ENCODE measurements at places on chromosomes 1 and 21.

- no peak for DNase-seq
These were observed 20.2 kb upstream of the SDC3 start for GRCh38 chr1:30928789-30929134.

GRCh38 chr1:167623951-167624350, 6.1 kb upstream of the RCSD1 start:
- DNase-seq = no peak

GRCh38 chr1:108527135-108527534, 32.8 kb upstream of the EEIG2 start:
- DNase-seq = no peak

DNA sequence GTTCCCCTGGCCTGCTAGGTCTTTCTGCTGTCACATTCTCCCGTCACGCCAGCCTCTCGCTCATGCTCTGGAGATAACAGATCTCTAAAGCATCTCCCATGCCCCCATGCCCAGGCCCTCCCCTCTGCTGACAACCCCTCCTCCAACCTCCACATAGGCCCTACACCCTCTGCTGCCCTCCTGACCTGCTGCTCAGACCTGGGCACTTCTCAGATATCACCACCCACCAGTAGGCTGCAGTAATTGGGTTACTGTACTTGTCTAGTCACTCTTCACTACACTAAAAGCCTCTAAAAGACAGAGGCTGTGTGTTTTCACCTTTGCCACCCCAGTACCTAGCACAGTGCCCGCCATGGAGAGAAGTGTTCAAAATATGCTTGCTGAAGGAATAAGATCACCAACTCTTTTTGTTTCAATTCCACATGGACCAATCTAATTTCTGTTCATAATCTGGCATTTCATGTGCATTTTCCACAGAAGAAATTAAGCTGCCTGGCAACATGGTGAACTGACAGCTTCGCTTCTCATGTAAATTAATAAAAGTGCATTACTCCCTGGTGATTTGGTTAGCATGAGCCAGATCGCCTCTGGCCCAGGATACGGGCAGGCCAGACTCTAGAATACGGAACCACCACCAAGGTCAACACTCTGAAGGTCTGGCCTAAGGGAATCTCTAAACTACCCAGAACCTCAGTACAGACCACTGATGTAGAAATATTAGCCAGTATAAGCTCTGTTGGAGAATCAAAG, 20.7 kb downstream of the LBR start:
- DNase-seq = no peak

- no peak for DNase-seq
These were observed 65.1 kb downstream of the GADD45A start for GRCh38 chr1:67749844-67750690.

DNA sequence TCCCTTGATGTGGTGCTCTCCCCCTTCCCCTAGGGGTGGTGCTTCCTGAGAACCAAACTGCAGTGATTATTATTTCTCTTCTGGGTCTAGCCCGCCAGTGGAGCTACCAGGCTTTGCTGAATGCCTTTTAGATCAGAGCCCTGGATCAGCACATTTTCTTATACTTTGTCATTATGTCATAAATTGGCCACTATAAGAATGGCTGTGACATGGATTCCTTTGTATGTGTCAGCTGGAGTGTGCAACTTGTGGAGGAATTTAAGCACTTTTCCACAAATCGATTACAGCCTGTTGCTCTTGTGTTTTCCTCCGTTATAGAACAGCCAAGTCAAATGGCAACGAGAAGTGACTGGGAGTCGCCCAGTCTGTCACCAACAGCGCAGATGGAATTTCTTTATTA, 273.3 kb downstream of the DUSP10 start:
- DNase-seq = no peak

- no peak for DNase-seq
These were observed 487.3 kb downstream of the SIPA1L2 start for GRCh38 chr1:232142403-232143314.

GRCh38 chr1:12345350-12346217, 115.8 kb downstream of the VPS13D start:
- no peak for DNase-seq

DNA sequence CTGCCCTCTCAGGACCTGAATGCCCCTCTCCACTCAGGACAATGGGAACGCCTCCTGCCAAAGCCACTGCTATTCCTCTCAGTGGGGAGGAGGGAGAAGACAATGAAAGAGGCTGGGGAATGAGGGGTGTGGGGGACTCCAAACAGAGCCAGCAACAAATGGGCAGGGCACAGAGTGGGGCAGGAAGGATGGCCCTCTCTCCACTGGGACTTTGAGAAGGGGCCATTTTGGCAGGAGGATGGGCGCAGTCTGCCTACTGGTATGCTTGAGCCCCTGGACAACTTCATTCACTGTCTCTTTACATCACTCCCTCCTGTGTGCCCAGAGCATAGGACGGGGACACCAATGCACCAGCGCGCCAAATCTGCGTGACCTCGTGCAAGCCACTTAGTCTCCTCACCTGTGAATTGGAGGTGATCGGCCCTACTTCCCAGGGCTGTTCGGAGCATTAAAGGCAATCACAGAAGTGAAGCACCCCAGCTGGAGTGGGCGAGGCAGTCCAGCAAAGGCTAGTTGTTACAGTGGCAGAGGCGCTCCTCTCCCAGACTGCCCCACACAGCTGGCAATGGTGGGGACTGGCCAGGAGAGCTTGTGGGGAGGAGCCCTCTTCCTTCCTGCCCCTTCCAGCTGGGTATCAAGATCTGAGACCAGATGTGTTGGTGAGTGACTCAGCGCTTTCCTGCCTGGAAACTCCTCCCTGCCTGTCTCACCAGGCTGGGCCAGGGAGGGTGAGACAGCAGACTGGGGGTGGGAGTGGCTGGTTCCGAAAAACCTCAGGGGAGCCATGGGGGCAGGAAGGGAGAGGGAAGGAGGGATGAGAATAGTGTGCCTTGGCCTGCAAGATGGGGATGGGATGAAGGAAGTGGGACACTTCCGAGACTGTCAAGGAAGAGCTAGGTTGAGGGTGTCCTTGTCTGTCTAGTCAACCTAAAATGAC, 22.4 kb upstream of the SYNC start:
- no peak for DNase-seq

GRCh38 chr1:29667951-29668350, 431.6 kb downstream of the PTPRU start:
- DNase-seq = no peak
